ENCODE measurements at places on chromosomes 3 and 15. TPM values are rescaled to one million over a fixed set of nuclear protein-coding genes. Genes with fewer than 3 reads are reported as not detected.

Gene PPP4R2
- total RNA-seq: 105 TPM

Gene GPR160
- 18.7 TPM for total RNA-seq

Gene TNFSF10
- total RNA-seq: 107 TPM

Gene ITIH4
- total RNA-seq: 33.8 TPM

Gene SI
- total RNA-seq: not detected

Gene ANKUB1
- 6.7 TPM for total RNA-seq

Gene CYP11A1
- total RNA-seq: 0.74 TPM

Gene PAK6
- 10.4 TPM for total RNA-seq

Gene SLC2A2
- 0.12 TPM for total RNA-seq

DNA sequence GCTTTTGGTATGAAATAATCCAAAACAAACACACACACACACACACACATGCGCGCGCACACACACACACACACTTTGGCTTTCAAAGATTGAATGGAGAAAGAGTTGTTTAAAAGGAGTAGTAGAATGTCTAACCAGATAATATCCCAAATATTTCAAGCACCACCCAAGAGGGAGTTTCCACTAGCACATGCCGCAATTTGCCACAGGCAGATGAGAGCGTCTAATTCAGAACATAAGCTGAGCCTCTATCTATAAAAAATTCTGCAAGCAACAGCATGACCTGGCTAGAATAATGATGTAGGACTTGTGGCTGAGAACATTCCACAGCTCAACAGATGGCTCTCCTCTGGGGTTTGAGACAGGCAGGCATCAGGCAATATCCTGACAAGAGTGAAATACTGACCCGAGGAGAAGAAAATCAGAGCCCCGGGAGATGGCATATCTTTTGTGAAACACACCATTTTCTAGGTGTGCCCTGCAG lies 302.5 kb upstream of the GADL1 start:
- DNase-seq: peak; percentile 20

DNA sequence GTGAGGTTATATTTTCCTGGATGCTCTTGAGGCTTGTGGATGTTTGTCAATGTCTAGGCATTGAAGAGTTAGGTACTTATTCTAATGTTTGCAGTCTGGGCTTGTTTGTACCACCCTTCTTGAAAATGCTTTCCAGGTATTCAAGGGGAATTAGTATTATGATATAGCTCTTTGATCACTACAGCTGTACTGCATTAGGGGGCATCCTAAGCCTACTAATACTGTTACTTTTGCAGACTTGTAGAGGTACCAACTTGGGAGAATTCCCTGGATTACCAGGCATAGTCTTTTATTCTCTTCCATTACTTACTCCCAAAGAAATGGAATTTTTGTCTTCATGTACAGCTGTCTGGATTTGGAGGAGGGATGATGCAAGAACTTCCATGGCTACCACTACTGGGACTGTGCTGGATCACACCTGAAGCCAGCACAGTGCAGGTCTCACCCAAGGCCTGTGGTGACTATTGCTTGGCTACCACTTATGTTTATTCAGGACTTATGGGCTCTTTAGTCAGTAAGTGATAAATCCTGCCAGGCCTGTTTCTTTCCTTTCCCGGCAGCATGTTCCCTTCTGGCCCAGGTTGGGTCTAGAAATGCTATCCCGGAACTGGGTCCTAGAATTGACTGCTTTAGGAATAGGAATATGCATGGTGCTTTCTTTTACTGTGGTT lies 402.9 kb downstream of the IL20RB start:
- DNase-seq: no peak

DNA sequence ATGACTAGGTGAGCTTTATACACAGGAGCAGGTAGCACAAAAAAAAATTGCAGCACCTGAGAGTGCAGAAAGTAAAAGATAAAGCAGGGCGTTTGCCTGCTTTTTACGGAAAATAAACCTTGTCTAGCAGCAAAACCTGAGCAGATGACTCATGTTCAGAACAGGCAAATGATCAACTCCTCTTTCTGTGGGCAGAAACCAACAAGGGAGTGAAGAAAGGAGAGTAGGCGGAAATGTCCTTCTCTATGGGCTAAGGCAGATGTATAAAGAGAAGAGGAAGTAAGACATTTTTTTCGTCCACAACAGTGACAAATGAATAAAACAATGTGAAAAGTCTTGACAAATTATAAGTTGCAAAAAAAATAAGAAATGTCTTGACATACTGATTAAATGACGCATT lies 24.5 kb upstream of the GMNC start:
- DNase-seq: no peak

GRCh38 chr3:60053526-60054265 lies 1003.9 kb upstream of the CFAP20DC start:
- DNase-seq: no peak

GRCh38 chr3:55272031-55272645 lies 215.0 kb downstream of the WNT5A start:
- no peak for DNase-seq

DNA sequence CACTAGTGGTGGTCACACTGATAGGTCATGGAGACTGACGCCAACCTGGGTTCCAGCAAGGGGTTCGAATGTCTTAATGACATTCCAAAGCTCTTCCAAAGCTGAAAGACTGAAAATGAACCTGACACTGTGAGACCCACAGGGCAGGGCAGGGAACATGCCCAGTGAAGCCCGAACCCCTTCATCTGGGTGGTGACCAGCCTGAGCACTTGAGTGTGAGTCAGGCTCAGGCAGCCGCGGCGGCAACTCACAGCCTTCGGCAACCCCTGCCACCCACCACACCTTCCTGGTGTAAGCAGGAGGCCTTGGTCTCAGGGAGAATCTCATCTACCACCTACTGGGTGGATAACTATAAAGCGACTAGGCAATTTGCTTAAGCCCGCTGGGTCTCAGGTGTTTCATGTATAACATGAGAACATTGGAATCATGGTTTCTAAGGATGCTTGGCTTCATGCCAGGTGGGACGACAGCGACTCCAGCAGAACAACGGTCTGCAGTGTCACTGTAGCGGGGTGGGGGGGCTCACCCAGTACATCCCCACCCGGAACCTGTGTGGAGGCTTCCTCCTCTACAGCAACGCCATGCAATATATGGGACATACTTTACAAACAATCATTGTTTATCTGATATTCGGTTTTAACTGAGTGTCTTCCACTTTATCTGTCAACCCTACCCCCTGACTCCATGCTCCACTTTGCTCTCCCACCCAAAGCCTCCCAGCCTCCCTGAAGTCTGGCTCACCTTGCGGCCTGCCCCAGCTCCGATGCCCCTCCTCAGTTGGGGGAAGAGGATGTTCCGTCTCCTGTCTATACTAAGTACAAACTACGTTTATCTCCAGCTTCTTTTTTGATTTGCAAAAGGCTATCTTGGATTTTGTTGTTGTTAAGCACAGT lies 125.0 kb upstream of the MEF2A start:
- DNase-seq: peak; percentile 10

DNA sequence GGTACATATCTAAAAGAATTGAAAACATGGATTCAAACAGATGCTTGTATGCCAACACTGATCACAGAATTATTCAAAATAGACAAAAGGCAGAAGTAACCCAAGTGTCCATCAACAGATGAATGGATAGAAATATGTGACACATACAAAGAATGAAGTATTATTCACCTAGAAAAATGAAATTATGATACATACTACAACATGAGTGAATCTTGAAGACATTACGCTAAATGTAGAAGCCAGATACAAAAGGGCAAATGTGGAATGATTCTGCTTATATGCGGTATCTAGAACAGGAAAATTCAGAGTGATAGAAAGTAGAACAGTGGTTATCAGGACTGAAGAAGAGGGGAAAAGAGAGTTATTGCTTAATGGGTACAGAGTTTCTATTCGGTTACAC lies 26.2 kb upstream of the SLC12A8 start:
- no peak for DNase-seq

DNA sequence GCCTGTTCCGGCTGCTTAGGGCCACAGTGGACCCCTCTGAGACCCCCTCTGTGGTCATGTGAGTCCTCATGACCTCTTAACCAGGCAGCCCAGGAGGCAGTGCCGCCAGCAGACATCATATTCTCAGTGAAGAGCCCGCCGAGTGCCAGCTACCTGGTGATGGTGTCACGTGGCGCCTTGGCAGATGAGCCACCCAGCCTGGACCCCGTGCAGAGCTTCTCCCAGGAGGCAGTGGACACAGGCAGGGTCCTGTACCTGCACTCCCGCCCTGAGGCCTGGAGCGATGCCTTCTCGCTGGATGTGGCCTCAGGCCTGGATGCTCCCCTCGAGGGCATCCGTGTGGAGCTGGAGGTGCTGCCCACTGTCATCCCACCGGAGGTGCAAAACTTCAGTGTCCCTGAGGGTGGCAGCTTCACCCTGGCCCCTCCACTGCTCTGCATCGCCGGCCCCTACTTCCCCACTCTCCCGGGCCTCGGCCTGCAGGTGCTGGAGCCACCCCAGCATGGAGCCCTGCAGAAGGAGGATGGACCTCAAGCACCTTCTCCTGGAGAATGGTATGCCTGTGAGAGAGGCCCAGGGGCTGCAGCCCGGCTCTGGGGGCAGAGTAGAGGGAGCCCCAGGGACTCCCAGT lies 176.1 kb downstream of the TBC1D2B start:
- no peak for DNase-seq

DNA sequence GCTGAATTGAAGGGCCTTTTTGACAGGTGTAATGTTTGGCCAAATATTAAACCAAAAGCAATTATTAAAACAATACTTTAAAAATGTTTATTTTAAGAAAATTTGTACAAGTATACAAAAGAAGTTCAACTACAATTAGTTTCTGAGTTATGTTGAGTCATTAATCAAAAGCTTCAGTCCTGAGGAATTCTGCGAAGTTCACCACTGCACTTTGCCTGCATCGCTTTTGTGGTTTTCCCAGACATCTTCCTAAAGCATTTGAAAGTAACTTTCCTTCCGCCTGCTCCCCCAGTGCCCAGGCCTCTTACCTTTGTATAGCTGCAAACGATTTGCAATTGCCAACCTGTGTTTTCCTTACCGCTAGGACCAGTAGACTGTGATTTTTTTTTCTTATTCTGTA lies 69.5 kb downstream of the KCNAB1 start:
- no peak for DNase-seq

- DNase-seq: no peak
These were observed 80.4 kb downstream of the VGLL4 start for GRCh38 chr3:11563159-11563864.

DNA sequence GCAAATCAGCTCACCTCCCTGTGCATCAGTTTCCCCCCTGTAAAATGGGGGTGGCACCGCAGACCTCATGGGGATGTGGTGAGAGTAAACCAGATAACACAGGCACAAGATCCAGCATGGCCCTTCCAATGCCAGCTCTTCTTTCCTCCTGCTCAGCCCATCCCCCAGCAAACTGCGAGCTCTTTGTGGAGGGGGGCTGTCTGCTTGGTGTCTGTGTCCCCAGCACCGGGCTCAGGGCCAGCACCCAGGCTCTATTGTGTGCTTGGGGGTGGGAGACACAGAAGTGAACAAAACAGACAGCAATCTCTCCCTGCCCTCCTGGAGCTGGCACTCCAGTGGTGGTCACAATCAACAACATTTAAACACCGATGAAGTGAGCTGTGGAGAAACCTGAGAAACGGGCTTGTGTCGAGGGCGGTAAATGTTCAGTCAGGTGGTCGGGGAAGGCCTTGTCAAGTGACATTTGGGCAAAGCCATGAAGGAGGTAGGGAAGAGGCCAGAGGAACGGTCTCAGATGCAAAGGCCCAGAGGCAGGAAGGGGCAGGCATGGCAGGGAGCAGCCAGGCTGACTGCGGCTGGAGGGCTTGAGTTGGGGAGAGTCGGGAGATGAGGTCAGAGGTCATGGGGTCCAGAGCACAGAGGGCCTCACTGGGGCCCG lies 28.4 kb downstream of the GRIP2 start:
- peak; percentile 24 for DNase-seq

- DNase-seq: peak; percentile 24
These were observed 148.9 kb downstream of the IL20RB start for GRCh38 chr3:137106612-137107240.

- DNase-seq: no peak
These were observed 17.7 kb upstream of the GK5 start for GRCh38 chr3:142243134-142243533.

DNA sequence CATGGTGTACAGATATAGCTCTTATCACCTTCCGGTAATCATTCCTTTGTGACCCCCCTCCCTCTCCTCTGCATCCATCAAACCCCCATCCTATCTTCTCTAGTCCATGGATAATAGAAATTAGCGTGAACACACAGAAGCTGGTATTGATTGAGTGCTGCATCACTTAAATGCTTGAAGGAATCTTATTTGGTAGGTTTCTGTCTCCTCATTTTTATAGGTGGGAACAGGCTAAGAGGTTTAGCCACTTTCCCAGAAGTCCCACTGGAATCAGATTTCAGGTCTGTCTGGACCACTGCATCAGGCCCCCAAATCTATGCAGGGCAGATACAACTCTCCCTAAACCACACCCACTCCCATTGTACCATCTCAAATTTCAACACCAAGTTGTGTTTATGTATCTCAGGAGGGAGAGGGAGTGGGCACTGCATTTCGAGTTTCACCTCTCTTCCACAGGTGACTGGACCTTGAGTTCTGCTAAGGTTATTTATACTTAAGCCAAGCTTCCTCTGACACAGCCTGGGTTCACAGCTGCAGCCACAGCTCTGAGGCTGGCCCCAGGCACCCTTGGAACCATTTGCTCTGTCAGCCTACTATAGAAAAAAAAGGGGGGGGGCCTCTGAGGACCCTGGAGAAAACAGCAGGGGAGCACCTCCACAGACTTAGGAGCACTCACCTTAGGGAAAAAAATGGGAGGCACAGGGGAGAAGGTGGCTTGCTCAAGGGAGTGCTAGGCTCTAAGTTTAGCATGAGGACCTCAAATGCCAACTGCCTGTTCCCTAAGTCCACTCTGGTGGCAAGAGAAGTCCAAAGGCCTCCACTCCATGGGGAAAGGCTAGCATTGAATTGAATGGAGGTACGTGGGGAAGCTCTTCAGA lies 2.1 kb upstream of the NMB start:
- no peak for DNase-seq

GRCh38 chr3:134357914-134358811 lies 16.1 kb downstream of the AMOTL2 start:
- peak; percentile 89 for DNase-seq

GRCh38 chr15:84947947-84948830 lies 33.5 kb upstream of the PDE8A start:
- DNase-seq: no peak

GRCh38 chr3:34808287-34808686 lies 831.0 kb upstream of the ARPP21 start:
- no peak for DNase-seq

- peak; percentile 62 for DNase-seq
These were observed 268.5 kb downstream of the PTPRG start for GRCh38 chr3:61829722-61830350.

DNA sequence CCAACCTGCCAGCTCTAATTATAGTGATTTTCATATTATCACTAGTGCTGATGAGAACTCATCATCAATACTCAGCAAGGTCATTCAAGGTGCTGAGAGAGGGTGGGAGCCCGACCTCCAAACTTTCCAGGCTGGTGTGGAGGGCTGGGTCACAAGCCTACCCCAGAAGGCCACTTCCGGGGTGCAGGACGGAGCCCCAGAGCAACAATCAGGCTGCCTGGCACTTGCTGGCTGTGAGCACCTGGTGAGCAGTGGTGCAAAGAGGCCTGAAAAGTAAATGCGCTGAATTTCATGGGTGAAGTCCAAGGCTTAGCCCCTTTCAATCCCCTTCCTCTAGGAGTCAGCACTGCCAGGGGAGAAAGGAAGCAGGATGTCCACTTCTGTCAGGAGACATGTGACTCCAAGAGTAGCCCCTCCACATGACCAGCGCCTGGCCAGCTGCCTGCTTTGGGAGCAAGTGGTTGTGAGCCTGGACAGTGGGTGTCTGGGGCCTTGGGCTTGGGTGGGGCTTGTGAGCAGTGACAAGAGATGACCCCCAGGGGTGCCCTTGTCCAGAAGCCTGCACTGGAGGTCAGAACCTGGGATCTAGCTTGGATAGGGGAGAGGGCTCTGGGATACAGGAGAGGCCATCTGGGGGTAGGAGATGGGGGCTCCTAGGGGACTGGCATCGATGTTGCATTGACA lies 165.0 kb upstream of the TLE3 start:
- no peak for DNase-seq

Data from lung (tissue), 17 donors.